ENCODE measurements at places on chromosomes 1 and 21.
A peak's percentile ranks its signal among the peaks of the same experiment; 100 is the strongest.

- DNase-seq: no peak
Measured at GRCh38 chr1:228867951-228868730, 132.9 kb downstream of the RHOU start.

DNA sequence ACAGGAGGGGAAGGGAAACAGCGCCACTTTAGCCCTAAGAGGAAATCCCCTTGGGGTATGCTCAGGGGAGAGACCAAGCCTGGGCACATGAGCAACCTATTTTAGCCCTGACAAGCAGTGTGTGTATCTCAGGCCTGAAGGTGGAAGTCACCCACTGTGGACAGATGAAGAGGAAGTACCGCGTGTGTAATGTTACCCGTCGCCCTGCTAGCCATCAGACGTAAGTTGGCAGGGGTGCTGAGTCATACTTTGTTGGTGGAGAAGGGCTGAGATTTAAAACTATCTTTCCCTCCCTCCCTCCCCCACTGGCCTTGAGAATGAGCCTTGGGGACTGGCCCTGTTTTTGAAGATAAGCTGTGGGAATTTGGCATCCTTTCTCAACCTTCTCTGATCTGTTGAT is 11.2 kb downstream of the AGO1 start:
- DNase-seq: no peak

DNA sequence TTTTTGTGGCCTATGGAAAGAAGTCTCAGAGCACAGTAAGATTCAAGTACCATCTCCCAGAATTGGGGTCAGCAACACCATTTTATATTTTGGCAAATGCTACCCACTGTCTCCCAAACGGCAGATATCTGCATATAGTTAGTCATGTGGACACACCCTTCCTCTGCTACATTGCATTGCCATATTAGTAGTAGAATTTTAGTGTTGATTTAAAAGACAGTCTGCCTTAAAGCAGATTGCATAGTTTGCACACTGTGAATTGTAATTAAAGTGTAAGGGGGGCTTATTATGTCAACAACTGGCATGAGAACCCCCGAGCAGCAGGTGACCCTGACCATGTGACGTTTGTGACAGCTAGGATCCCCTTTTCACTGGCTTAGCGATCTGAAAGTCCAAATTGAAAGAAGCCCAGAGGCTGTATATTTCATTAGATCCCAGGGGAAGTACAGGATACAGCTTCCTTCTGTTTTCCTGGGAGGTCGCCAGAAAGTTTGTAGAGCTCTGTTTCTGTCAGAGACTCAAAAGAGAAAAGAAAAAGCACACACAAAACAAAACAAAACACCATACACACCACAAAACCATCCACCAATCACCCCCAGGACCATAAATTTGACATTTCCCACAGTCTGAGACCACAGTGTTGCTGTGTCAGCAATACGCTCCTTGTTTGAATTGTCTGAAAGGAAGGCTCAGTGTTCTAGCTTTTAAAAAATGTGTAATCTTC is 172.4 kb downstream of the NFIA start:
- DNase-seq: peak; percentile 23

DNA sequence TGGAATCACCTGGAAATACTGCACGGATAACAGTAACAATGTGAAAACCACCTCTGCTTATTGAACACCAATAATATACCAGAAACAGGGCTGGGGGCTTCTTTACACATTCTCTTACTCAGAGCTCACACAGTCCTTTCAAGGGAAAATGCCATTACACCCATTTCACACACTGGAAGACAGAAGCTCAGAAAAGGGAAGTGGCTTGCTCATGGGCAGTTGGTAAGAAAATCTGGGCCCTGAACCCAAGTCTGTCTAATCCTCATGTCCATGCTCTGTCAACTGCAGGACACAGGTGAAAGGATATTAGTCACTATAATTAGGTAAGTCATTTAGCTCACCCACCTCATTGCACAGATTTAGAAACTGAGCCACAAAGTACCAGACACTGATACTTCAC is 18.6 kb downstream of the C8A start:
- no peak for DNase-seq

GRCh38 chr1:27555700-27556424 is 48.1 kb downstream of the AHDC1 start:
- DNase-seq: peak; percentile 50

- no peak for DNase-seq
Measured at GRCh38 chr1:183699616-183700160, 46.6 kb upstream of the APOBEC4 start.

Measured in activated CD8-positive, alpha-beta T cell treated with anti-CD3 and anti-CD28 coated beads for 36 hours (primary cell).